ENCODE measurements at places on chromosomes 16 and 17. TPM values are rescaled to one million over a fixed set of nuclear protein-coding genes. Genes with fewer than 3 reads are reported as not detected.

The KRT12 gene
- not detected for polyA plus RNA-seq

The CPNE7 gene
- 1.5 TPM for polyA plus RNA-seq

The ST6GALNAC1 gene
- polyA plus RNA-seq, result not detected

The KRT32 gene
- polyA plus RNA-seq, result not detected

The MYH8 gene
- polyA plus RNA-seq, result 0.30 TPM

GRCh38 chr16:70576431-70577255 lies 53.0 kb downstream of the SF3B3 start:
- DNase-seq, result peak; percentile 70

GRCh38 chr17:6514371-6514770 lies 42.0 kb downstream of the PITPNM3 start:
- DNase-seq, result no peak

DNA sequence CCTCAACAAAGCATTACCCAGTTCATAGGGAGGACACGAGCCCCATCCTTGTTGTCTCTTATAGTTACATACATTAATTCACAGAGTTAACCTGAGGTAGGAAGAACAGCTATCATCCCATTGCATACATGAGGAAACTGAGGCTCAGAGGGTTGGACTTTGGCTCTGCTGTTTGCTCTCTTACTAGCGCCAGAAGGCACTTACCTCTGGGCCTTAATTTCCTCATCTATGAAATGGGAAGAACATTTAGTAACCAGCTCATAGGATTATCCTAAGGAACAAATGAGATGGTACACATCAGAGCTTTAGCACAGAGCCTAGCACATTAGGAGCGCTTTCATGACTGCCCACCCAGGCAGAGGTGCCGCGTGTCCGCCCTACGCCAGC lies 27.6 kb downstream of the NEUROD2 start:
- DNase-seq, result no peak

DNA sequence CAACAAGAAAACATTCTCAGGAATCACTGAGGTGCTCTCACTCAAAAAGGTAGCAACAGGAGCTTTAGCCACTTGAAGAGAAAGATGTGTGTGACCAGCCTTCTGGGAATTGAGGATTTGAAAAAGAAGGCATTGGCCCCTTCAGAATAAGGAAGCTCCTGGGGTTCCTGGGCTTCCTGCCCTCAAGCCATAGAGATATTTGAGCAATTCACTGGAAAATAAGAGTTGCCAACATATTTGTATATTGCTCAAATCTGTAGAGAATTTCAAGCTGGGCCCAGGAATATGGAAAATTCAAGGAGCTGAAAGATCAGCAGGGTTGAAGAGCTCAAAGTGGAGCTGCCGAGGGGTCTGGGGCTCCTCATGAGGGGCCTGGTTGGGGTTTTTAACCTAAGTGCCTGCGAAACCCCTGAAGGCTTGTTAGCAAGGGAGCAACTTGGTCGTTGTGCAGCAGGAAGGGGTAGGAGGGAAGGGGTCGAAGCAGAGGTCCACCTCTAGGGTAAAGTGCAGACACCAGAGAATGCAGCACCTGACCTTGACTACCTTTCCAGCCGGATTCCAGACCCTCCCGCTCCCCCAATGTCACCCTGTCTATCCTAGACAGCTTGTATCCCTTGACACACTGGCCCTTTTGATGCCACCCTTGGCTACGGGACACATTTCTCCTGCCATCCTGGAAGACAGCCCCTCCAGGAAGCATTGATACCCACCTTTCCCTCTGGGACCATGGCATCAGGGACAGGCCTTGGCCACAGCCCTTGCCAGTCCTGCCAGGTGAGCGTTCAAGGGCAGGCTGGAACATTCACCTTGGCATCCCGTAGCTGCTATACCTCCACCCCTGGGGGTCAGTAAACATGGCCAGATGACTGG lies 67.6 kb upstream of the SREBF1 start:
- no peak for DNase-seq

Data from kidney (tissue), 22 donors.